ENCODE measurements at places on chromosomes 16 and 17.

DNA sequence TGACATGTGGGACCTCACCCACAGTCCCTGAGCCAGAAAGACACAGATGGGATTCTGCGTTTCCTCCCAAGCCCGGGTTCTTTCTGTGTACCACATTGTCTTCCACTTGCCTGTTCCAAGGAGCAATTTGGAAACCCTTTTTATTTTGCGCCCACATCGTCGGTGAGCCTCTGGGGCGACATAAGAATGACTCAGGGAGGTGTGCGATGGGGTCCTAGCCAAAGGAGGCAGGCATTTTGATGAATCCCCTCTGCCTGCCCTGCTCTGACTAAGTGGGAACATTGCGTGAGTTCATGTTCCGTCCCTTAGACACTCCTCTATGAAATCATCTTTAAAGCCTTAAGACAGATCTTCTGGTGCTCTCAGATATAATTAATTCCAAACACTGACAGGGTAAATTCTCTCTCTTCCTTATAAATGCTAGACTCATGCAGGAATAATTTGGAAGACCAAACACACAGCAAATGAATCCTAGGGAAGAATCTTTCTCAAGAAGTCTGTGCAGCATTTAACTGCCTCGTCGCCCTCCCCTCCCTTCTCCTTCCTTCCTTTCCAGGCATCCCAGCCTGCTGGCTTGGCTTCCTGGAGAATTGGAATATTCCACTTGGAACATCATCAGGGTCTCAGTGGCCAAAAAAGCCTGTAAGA is 52.7 kb upstream of the FOXF1 start:
- DNase-seq, result peak; percentile 80

DNA sequence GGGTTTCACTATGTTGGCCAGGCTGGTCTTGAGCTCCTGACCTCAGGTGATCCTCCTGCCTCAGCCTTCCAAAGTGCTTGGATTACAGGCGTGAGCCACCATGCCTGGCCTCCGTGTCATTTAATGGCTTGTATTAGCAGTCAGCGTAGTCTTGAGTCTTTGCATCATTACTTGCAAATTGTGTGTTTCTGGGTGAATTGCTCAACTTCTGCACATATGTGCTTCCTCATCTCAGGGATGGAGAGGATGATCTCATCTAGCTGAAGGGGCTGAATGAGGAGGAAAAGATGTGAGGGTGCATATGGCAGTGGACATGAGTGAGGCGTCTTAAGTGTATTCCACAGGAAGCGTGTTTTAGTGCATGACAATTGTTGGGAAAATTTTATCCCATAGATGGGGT is 155.8 kb downstream of the SNX29 start:
- no peak for DNase-seq

GRCh38 chr17:77011173-77012011 is 129.4 kb upstream of the SEC14L1 start:
- no peak for DNase-seq

DNA sequence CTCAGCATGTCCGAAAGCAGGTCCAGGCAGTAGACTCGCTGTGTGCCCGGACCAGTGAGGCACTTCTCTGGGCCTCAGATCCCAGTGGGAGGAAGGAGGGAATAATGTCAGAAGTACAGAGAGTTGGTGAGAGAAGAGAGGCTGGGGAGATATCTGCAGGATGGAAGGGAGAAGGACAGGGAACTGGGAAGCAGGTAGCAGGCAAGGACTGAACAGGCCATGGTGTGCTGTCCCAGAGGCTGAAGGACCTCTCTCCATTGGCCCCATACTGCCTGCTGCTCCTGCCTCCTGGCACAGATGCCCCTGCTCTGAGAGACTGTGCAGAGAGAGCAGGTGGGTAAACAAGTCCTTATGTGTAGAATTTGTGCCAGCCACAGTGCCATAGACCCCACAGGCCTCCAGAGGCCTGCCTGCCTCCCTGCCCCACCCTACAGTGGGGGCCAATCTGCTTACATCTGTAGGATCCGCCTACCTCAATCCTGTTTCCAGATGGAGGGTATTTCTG is 34.2 kb upstream of the CRHR1 start:
- no peak for DNase-seq

GRCh38 chr16:81451753-81452680 is 7.4 kb downstream of the CMIP start:
- DNase-seq, result no peak

- DNase-seq, result no peak
Observed at GRCh38 chr16:52561910-52562741, 15.2 kb upstream of the TOX3 start.

All from AG09319 (cell line).